Inflammatory macrophage treated with lipopolysaccharide for 4 hours (primary cell): ENCODE measurements at places on chromosomes 1 and 21.

- DNase-seq: no peak
Observed at GRCh38 chr1:12052997-12053686, 10.0 kb upstream of the TNFRSF8 start.

- DNase-seq: peak; percentile 65
Observed at GRCh38 chr1:7902478-7903085, 38.1 kb downstream of the TNFRSF9 start.

DNA sequence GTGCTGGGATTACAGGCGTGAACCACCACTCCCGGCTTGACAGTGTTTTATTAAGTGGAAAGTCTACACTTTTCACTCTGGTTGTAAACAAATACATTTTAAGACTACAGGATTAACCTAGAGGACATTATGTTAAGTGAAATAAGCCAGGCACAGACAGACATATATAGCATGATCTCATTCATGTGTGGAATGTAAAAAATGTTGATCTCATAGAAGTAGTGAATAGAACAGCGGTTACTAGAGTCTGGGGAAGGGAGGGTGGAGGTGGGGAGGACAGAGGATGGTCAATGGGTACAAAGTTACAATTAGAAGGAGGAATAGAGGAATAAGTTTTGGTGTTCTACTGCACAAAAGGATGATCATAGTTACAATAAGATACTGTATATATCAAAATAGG is 16.9 kb downstream of the CTH start:
- no peak for DNase-seq

- DNase-seq: no peak
Observed at GRCh38 chr21:39430457-39430856, 15.1 kb downstream of the LCA5L start.

- DNase-seq: no peak
Observed at GRCh38 chr1:198934901-198935305, 296.1 kb downstream of the PTPRC start.

- no peak for DNase-seq
Observed at GRCh38 chr21:37711286-37711829, 204.9 kb downstream of the KCNJ6 start.

DNA sequence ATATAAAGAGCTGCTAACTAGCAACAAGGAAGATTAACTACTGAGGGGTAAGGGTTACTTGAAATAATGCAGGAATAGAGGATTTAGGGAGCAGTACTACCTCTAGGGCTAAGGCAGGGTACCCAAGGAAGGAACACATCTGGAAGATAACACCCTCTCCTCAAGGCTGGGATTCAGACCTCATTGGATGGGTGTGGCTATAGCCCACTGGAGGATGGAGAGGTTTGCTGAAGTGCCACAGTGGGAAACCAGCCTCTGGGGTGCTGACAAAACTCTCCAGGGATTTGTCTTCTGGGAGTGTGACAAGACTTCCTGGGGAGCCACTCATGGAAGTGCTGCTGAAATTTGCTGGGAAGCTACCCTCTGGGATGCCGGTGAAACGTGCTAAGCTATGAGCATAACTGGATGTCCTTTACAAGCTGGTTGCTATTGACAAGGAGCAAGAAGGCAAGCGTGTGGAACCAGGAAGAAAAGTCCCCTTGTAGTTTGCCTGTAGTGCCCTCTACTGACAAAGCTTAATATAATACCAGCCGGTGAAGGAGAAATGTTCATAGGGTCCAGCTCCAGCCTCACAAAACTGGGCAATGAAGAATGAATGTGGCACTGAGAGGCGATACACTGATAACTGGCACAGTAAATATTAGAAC is 122.8 kb upstream of the USP24 start:
- DNase-seq: peak; percentile 62

- no peak for DNase-seq
Observed at GRCh38 chr1:44029260-44029910, 1.9 kb downstream of the SLC6A9 start.

GRCh38 chr21:44982558-44983250 is 42.9 kb downstream of the SLX9 start:
- DNase-seq: no peak

DNA sequence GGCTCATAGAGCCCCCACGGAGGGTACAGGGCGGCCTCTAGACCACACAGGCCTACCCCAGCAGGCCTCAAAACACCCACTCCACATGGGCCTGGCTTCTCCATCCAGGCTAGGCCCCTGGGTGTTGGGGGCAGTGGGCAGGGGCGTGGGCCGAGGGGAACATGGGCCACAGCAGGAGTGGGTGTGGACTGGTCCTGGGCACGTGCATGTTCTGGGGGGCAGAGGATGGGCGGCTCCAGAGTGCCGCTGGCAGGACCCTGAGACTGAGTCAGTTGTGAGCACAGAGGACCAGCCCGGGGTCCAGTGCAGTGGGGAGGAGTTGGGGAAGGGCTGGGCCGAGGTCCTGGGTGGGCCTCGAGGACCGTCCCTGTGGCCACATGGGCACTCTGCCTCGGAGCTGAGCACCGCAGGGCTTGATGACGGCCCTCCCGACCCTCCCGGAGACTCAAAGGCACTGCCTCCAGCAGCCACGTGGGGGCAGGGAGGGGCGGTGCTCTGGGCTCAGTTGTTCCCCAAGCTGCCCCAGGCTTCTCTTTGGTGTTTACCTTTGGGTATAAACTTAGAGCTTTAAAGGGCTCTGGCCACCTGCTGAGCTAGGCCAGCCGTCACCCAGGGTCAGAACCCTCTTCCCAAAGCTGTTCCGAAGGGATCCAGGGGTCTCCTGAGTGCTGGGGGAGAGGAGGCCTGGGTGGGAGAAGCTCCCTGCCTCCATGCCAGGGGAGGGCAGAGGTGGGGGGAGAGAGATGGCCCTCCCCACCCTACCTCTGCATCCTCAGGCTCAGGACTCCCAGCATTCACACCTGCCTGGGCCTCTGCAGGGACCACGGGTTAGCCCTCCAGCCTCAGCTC is 79.9 kb downstream of the MORN1 start:
- peak; percentile 20 for DNase-seq

DNA sequence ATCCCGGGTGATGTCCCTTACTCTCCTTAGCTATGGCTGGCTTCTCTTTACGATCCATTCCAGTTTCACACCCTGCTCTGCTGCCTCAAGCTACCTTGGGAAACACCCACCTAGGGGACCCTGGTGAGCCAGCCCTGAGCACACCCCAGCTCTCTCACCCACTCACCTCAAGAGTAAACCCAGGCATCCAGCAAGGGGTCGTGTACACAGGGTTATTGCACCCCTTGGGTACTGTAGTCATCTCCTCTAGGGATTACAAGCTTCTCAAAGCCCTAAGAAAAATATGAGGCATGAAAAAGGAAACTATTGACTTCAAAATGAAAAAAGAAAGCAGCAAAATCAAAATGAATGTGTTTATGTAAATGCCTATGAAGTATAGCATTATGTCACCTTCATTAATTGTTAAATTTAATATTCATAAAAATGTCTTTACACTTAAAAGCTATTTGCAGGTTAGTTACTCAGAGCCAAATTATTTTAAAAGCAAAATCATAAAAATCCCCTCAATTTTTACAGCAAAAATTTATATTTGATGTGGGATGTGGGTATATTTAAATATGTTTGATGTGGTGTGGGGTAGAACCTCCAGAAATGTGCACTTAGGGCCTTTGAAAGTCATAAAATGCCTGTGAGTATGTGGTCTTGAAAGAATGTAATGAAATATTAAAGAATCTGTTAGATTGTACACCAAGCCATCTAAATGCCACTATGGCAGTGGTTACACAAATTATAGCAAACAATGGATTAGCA is 190.3 kb downstream of the C1orf94 start:
- no peak for DNase-seq

- DNase-seq: no peak
Observed at GRCh38 chr1:224739997-224740684, 124.0 kb downstream of the CNIH3 start.

GRCh38 chr1:183697814-183698590 is 44.9 kb upstream of the APOBEC4 start:
- no peak for DNase-seq

DNA sequence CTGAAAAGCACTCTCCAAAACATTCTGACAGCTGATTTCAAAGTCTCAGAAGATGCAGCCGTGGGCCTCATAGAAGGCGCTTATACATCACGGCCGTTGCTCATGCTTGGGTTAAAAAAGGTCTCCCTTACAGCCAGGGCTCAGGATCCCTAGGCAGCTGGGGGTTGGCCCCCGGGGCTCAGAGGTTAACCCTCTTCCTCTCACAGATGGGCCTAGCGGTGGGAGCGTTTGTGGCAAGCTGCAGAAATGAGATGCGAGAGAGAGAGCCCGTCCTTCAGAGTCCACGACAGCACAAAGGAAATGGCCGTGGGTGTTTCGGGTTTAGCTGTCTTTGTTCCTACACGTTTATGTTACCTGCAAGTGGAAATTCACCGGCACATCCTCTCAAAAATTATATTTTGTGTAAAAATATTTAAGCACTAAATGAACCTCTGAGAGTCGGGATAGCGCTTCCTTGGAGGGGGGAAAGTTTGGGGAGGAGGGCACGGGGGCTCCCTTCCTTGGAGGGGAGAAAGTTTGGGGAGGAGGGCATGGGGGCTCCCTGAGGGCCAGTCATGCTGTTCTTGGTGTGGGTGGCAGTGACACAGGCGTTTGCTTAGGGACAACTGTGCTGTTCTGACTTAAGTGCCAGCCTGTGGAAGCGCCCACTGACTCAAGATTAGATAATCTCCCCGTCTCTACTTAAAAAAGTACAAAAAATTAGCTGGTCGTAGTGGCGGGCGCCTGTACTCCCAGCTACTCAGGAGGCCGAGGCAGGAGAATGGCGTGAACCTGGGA is 20.5 kb upstream of the PRDM15 start:
- DNase-seq: no peak

GRCh38 chr1:204879351-204879750 is 8.7 kb downstream of the NFASC start:
- no peak for DNase-seq

- no peak for DNase-seq
Observed at GRCh38 chr21:42021371-42022090, 11.4 kb upstream of the ZBTB21 start.

GRCh38 chr1:161816201-161816600 is 50.1 kb downstream of the ATF6 start:
- no peak for DNase-seq

DNA sequence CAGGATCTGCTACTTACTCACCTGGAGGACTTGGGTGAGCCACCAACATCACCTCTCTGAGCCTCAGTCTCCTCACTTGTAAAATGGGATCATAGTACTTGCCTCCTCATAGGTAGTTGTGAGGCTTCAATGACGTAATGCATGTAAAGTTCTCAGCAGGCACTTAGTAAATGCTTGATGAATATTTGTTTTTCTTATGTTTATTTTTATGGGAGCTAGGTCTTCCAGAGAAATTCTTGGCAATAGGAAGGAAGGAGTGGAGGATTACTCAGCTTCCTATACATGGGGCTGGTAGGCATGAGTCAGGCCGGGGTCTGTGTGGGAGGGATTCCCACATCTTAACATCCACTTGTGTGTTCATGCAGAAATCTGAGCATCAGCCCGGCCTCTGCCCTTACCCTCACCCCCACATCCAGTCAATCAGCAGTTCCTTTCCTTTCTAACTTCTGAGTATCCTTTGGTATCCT is 95.4 kb upstream of the USP24 start:
- peak; percentile 86 for DNase-seq

DNA sequence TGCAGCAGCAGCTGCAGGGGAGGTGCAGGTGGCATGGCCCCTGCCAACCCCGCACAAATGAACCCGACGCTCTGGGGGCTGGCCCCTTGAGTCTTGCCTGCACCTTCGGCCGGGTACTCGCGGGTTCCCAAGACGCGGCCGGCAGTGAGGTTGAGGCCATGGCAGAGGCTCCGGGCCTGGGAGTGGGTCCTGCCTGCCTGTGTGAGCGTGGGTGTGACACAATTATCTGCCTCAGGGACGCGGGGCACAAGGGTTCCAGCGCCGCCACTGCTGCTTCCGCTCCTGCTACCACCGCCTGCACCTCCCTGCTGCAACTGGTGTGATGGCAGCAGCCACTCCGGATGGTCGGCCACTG is 20.9 kb upstream of the TGFB2 start:
- no peak for DNase-seq

- no peak for DNase-seq
Observed at GRCh38 chr1:152328801-152329391, 3.9 kb upstream of the FLG start.

DNA sequence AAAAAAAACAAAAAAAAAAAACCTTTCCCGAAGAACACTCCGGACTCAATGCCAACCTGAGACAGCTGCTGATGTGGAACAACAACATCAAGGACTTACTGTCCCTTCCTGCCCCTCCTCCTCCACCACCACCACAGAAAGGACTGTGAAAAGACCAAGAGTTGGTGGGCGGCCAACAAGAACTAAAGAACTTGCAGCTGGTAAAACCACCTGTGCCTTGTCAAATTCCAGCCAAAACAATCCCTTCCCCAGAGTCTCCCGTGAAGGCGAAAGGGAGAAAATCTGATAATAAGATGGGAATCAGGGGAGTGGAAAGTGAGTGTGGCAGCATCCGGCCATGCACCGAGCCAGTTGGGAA is 88.9 kb downstream of the PROX1 start:
- DNase-seq: no peak

- DNase-seq: no peak
Observed at GRCh38 chr1:230071316-230071715, 4.3 kb downstream of the GALNT2 start.

- no peak for DNase-seq
Observed at GRCh38 chr1:172556461-172556860, 23.5 kb downstream of the SUCO start.

GRCh38 chr1:27719286-27720251 is 6.2 kb upstream of the FAM76A start:
- no peak for DNase-seq

DNA sequence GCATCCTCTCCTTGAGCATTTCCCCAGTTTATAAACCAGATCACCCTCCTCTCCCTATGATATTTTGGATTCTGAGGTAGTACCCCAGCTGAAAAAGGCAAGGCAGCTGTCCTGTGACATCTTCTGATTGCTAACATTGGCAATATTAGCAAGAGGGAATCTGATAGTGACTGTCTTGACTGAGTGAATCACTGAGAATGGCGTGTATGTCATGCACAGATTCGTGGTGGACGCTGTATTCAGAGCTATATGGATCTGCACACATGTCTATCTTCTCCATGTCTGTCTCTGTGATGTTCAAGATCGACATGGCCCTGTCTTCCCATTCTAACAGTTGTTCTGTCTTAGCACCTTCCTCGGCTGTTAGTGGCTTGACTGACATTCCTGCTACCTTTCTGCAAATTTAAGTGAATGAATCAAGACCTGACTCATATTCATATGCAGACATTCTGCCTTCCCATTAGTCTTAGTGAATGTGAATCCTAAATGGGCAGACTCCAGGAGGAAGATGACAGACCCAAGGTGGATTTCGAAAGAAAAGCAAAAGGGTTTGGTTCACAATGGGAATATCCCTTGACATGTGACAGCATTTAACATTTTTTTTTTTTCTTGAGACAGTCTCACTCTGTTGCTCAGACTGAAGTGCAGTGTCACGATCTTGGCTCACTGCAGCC is 97.7 kb downstream of the PGBD5 start:
- DNase-seq: peak; percentile 4

GRCh38 chr1:208950206-208950605 is 633.3 kb upstream of the CAMK1G start:
- no peak for DNase-seq
